Effector CD4-positive, alpha-beta T cell (primary cell): ENCODE measurements at places on chromosomes 3 and 15.

GRCh38 chr15:65832549-65833364, 36.5 kb upstream of the RAB11A start:
- peak; percentile 33 for DNase-seq

GRCh38 chr3:196502775-196503195, 783 bp downstream of the RNF168 start:
- DNase-seq: peak; percentile 53

DNA sequence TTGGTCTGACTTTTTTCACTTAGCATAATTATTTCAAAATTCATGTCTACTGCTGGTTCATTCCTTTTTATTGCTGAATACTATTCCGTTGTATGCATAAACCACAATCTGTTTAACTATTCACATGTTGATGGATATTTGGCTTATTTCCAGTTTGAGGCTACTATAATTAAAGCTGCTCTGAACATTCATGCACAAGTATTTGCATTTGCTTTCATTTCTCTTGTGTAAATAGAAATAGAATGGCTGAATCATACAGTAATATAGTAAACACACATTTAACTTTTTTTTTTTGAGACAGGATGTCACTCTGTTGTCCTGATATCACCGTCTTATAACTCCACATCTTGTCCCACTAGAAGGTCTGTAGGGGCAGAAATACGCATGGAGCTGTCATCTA, 57.3 kb downstream of the NMNAT3 start:
- no peak for DNase-seq

DNA sequence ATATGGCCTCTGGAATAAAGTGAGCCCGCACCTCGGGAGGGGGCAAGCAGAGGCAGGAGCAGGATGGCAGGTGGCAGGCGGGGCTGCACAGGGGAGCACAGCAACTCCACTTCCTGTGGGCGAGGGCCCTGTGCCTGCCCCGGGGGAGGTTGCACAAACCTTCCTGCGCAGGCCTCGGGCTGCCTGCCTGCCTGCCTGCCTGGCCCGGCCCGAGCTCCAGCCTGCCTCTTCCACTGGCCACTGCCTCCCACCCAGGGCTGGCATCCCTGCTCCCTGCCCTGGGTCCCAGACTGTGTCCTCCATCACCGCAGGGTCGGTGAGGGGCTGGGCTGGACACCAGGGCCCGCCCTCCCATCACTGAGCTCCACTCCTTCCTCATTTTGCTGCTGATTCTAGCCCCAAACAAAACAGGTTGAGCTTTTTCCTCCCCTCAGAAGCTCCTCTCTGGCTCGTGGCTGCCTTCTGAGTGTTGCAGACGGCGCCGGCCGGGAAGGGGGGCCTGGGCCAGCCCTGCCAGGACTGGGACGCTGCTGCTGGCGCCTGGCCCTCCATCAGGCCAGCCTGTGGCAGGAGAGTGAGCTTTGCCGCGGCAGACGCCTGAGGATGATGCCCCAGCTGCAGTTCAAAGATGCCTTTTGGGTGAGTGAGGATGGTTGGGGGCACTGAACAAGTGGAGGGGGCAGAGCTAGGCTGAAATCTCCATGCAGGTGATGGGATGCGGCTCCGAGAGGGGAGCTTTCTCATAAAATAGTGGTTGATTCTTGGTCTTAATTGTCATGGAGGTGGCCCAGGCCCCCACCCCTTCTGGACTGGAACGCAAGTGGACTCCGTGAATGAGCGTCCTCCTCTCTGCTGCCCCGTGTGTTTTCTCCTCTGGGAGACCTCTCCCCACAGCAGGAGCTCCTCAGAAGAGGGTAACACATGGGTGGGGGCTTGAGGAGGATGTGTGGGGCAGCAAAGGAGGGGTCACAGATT, at the start of gene PSTPIP1:
Gene PSTPIP1, plus strand, starts transcription at position 156 of the 975 bp plus-strand sequence. Its CDS starts 448 bp downstream, at position 604.
- peak; percentile 52 for DNase-seq

GRCh38 chr3:36814066-36814717, 49.8 kb upstream of the DCLK3 start:
- no peak for DNase-seq

DNA sequence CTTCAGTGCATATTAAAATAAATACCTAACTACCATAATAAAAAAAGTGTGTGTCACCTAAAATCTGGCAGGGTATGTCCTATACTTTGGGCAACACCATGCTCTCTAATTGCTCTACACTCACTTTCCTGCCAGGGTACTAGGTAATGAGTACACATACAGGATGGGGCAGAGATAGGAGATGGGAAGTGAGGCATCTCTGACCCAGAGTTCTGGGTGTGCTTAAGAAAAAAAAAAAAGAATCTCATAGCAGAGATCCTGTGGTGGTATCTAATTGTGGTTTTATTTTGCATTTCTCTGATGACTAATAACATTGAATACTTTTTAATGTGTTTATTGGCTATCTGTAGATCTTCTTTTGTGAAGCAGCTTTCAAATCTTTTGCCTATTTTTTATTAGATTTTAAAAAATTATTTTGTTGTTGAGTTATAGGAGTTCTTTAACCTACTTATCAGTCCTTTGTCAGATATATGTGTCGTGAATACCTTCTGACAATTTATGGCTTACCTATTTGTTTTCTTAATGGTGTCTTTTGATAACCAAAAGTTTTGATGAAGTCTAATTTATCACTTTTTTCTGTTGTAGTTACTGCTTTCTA, 48.0 kb downstream of the EEFSEC start:
- no peak for DNase-seq

GRCh38 chr3:5304789-5305683, 117.5 kb downstream of the EDEM1 start:
- no peak for DNase-seq

DNA sequence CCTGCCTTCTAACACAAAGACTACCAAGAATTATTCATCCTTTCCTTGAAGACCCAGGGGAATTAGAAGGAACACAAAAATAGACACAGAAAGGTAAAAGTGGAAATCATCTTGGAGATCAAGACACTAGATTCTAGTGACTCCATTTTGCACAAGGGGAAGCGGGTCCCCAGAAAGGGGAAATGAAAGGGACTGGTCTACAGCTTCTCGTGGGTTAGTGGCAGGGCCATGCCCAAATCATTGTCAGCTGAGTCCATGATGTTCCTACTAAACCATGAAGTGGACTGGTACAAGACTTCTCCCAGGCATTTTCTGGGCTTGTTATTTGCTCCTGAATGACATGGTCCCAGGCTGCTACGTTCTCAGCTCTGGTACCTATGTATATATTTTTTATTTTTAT, 230.7 kb upstream of the TPRG1 start:
- no peak for DNase-seq

- DNase-seq: no peak
These were observed 85.0 kb upstream of the UBP1 start for GRCh38 chr3:33525232-33525631.

GRCh38 chr3:107816107-107816506, 274.7 kb downstream of the CD47 start:
- DNase-seq: no peak

- no peak for DNase-seq
These were observed 3.5 kb upstream of the XXYLT1 start for GRCh38 chr3:195274259-195274966.

DNA sequence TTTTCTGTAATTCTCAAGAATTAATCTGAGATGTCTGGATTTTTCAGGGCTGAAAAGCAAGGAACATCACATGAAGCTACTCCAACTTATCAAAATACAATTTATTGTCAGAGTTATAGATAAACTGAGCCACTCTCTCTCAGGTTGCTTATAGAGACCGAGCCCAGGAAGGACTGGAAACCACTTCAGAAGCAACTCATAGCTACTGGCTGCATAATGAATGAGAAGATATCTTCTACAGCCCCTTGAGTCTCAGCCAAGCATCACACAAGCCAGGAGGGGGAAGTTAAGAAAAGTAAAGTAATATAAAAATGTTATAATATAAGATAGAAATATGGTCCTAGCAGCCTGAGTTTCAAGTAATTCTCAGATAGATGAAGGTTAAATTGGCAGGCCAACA, 186.0 kb downstream of the TNIK start:
- DNase-seq: no peak

GRCh38 chr3:100796556-100796955, 87.3 kb downstream of the TFG start:
- no peak for DNase-seq
